ENCODE measurements at places on chromosomes 7 and 10.

- no peak for DNase-seq
Observed at GRCh38 chr7:135959646-135960363, 17.4 kb downstream of the MTPN start.

- DNase-seq = no peak
Observed at GRCh38 chr7:129845178-129845971, 107.4 kb downstream of the UBE2H start.

GRCh38 chr7:91557789-91558404 is 293.7 kb downstream of the FZD1 start:
- DNase-seq = no peak

GRCh38 chr7:8035647-8036518 is 67.3 kb downstream of the GLCCI1 start:
- DNase-seq = no peak

DNA sequence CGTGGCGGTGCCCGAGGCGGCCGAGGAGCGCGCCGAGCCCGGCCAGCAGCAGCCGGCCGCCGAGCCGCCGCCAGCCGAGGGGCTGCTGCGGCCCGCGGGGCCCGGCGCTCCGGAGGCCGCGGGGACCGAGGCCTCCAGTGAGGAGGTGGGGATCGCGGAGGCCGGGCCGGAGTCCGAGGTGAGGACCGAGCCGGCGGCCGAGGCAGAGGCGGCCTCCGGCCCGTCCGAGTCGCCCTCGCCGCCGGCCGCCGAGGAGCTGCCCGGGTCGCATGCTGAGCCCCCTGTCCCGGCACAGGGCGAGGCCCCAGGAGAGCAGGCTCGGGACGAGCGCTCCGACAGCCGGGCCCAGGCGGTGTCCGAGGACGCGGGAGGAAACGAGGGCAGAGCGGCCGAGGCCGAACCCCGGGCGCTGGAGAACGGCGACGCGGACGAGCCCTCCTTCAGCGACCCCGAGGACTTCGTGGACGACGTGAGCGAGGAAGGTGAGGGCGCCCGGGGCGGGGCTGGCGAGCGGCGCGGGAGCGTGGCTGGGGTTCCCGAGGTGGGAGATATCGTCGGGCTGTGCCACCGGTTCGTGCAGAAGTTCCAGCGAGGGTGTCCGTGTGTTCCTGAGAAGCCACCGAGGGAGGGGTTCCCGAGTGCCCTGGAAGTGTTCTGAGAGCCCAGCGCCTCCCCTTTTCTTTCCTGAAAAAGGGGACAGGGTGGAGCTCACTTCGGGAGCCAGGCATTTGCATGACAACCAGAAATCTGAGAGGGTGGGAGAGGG is 495 bp downstream of the EIF3B start:
- no peak for DNase-seq

DNA sequence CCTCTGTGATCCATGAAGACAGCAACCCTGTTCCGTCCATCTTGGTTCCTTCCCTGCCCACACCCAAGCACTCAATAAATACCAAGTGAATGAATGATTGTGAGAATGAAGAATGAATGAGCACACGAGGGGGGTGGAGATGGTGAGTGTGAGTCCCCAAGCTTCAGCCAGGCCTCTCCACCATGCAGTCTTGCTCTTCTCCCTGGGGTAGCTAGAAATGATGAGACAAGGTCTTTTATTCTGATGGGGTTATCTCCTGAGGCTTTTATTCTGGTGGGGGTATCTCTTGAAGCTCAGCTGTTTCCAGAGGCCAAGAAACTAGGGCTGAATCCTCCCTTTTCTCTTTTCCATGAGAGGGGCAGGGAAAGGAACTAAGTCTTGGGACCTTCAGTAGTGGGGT is 57.0 kb downstream of the ELFN1 start:
- DNase-seq = no peak

DNA sequence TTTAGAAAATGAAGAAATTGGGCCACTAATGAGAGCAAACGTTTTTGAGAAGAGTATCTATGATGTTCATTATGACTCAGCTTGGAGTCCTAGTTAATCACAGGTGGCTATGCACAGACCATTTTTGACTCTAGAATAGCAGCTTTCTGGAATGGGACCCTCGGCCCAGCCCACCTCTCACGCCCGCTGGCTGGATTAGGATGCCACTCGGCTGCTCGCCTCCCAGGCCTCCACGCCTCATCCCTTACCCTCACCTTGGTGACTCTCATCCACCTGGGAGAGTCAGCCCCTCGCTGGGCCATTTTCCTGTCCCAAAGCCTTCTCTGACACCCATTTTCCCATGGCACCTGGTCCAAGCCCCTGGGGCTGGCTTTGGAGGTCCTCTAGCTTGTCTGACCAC is 173.6 kb downstream of the ADAM12 start:
- DNase-seq = no peak

- no peak for DNase-seq
Observed at GRCh38 chr10:44419790-44420549, 35.1 kb upstream of the CXCL12 start.

DNA sequence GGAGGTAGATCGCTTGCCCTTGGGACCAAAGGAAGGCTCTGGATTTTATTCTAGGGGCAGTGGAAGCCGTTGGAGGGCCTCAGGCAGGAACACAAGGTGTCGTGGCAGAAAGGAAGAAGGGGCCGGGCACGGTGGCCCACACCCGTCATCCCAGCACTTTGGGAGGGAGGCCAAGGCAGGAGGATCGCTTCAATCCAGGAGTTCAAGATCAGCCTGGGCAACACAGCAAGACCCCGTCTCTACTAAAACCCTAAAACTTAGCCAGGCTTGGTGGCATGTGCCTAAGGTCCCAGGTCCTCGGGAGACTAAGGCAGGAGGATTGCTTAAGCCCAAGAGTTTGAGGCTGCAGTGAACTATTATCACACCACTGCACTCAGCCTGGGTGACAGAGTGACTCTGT is 5.2 kb upstream of the PDGFA start:
- DNase-seq = no peak

DNA sequence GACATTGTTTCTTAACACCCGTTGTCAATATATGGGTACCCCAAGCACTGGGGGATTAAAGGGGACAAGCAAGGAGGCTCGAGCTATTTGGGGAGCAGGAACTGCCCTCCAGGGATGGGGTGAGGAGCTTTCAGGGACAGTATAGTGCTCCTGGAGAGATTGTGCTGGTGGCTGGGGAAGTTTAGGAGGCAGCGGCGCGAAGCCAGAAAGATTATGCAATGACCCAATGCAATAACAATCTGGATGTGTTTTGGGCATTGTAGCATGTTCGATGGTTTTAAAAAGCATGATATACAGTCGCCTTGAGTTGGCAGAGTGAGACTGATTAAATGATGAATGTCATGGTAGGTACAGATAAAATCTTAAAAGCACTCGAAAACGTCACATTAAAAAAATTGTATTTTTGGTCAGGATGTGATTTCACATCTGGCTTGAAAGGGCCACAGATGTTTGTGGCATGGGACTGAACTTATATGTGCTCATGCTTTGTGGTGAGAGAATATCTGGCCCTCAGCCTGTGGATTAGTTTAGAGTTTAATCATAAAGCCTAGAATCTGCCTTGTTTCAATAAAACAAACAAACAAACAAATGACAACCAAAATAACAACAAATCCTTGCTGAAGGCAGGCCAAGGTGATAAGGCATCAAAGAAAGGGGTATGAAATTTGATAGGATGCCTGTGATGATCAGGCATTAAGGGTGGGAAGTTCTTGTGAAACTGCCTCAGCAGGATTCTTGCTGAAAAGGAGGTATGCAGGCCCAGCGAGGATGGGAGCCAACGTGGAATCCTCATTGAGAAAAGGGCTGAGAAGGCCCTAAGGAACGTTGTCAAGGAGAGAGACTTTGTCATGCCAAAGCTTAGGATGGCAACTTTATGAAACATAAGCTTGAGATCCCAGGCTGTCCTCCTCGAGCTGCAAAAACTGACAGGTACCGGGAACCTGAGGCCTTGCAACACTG is 417.1 kb upstream of the KLF6 start:
- DNase-seq = no peak

DNA sequence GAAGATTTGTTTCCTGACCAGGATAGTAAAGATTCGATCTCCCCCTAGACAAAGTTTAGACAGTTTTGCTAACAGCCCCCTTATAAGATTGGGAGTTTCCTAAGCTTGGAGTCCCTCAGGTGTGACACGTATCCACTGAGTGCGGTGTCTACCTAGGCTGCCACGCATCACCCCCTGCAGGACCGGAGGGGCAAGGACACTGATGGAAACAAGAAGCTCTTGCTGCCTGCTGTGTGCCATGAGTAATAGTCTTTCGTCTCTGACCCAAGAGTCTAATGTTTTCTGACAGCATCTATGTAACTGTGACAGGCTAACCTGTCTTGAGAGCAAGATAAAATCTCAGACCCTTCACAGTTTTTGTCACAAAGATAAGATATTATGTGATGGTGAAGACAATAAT is 173.5 kb downstream of the SEMA3E start:
- DNase-seq = no peak

GRCh38 chr10:3477683-3478082 is 305.1 kb upstream of the PITRM1 start:
- no peak for DNase-seq

GRCh38 chr10:70590655-70591416 is 11.7 kb downstream of the PRF1 start:
- DNase-seq = no peak

- DNase-seq = no peak
Observed at GRCh38 chr10:88565072-88565471, 18.0 kb downstream of the RNLS start.

DNA sequence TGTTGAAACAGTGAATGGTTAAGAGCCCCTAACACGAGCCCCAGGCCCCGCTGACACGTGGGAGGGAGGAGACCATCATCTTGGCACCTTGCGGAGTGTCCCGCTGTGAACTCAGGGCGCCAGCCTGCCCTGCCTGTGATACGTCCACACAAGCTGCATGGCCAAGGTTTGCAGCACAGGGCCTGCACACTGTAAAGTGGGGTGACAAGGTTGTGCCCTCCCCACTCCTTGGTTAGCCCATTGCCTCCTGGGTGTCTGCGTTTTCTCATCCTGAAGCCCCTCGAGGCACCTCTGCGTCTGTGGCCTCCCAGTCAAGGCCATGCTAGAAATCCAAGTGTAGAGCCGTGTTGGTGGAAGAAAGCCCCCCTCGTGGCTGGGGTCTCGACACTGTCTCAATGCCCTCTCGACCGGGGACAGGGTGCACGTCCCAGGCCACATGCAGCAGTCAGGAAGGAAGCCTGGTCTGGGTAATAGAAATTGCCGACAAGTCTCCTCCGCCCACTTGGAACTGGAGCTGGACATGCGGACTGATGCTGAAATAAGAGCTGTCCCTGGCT is 192.1 kb downstream of the DNAJB6 start:
- no peak for DNase-seq
